ENCODE measurements at places on chromosomes 5 and 9. TPM values are rescaled to one million over a fixed set of nuclear protein-coding genes. Genes with fewer than 3 reads are reported as not detected.
A peak's percentile ranks its signal among the peaks of the same experiment; 100 is the strongest.

- no peak for DNase-seq
Measured at GRCh38 chr5:154370813-154371212, 75.0 kb upstream of the SAP30L start.

DNA sequence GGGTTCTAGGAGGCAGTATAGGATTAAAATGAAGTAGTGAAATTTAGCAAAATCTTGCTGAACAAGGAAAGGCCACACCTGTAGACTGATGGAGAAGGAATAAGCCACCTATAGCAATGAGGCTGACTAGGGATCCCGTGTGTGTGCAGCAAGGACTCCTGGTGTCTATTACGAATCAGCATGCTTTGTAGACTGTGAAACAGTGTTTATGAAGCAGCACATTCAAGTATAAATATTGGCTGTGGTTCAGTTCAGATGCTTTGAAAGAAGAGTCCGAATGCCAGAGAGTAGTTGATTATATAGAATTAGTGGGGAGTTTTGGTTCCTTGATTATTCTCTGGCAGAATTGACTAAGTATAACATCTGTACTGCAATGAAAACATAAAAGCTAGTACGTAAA, 41.8 kb downstream of the CAST start:
- no peak for DNase-seq

DNA sequence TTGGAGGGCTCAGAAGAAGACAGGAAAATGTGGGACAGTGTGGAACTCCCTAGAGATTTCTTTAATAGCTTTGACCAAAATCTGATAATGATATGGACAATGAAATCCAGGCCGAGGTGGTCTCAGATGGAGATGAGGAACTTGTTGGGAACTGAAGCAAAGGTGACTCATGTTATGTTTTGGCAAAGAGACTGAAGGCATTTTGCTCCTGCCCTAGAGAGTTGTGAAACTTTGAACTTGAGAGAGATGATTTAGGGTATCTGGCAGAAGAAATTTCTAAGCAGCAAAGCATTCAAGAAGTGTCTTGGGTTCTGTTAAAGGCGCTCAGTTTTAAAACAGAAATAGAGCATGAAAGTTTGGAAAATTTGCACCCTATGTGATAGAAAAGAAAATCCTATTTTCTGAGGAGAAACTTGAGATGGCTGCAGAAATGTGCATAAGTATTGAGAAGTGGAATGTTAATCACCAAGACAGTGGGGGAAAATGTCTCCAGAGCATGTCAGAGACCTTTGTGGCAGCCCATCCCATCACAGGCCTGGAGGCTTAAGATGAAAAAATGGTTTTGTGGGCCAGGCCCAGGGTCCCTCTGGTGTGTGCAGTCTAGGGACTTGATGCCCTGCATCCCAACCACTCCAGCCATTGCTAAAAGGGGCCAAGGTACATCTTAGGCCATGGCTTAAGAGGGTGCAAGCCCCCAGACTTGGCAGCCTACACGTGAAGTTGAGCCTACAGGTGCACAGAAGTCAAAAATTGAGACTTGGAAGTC, 463.7 kb upstream of the TLE4 start:
- no peak for DNase-seq

- DNase-seq: peak; percentile 46
Measured at GRCh38 chr5:132457371-132458225, 33.0 kb downstream of the IRF1 start.

GRCh38 chr5:21688655-21689054, 1164.5 kb downstream of the CDH12 start:
- no peak for DNase-seq

DNA sequence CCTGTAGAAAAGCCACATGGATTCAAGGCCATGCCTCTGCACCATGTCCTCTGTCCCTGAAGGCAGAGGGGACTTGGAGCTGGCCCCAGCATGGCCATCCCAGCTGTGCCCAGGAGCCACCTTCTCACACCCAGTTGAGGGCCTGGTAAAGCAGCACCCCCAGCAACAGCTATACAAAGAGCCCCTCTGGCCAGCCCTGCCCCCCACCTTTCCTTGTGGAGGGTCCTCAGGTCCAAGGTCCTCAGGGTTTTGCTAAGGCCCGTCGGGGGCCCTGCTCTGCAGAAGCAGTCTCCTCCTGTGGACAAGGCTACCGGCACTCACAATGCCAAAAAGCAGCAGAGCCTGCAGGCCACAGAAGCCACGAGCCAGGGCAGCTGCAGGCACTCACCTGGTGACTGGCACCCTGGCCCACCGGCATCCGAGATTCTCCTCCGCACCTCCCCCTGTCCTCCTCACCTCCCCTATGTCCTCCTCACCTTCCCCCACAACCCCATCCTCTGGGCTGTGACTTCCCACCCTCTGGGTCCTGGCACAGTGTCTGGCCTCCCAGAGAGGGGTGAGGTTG, 39.9 kb upstream of the LPCAT1 start:
- DNase-seq: no peak

Gene PCDHA3
- not detected for total RNA-seq

All from mucosa of descending colon (tissue), 3 donors.